Kasumi-1 (cell line): ENCODE measurements at places on chromosomes 7 and 10.

DNA sequence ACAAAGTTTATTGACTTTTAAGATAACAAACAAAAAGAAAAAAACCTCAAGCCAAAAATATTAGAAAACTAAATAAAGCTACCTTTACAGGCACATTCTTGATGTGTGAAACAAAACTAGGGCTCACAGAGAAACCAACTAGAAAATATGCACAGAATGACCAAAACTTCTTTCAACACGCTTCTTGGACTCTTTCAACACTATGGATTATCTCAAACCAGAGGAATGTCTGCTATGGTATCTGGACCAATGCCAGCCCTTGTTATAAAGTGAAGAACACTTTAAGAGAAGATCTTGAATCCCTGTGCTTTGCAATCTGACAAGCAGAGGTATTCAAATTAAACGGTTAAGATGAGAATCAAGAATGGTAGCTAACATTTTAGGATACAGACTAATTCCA is 76.6 kb downstream of the DNAJC1 start:
- no peak for DNase-seq

DNA sequence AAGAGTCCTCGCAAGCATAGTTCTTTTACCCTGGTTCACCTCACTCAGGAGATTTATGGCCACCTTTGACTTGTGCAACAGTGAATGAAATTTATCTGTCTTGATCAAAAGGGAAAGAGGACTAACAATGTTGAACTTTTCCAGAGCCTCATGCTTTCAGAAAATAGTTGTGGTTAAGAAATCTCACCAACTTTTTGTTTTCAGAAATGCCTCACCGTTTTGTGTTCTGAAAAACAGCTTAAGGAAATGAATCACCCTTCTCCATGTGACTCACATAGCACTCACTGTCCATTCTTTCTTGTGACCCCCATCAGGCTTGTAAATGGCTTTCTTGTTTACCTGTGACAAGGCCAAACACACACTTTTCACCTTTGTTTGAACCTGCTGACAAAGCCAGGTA is 148.6 kb upstream of the FAM3C start:
- no peak for DNase-seq

- DNase-seq: peak; percentile 93
Measured at GRCh38 chr10:80413271-80413996, 5.1 kb downstream of the PRXL2A start.

GRCh38 chr7:2956076-2956475 is 87.6 kb downstream of the CARD11 start:
- DNase-seq: no peak

GRCh38 chr7:111357691-111358090 is 204.6 kb downstream of the IMMP2L start:
- DNase-seq: no peak

DNA sequence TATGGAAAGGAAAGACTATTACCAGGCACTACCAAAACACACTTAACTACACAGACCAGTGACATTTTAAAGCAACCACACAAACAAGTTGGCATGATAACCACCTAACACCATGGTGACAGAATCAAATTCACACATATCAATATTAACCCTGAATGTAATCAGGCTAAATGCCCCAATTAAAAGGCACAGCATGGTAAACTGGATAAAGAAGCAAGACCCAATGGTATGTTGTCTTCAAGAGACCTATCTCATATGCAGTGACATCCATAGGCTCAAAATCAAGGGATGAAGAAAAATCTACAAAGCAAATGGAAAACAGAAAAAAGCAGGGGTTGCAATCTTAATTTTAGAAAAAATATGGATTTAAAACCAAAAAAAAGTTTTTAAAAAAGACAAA is 86.0 kb downstream of the SAMD9 start:
- no peak for DNase-seq

DNA sequence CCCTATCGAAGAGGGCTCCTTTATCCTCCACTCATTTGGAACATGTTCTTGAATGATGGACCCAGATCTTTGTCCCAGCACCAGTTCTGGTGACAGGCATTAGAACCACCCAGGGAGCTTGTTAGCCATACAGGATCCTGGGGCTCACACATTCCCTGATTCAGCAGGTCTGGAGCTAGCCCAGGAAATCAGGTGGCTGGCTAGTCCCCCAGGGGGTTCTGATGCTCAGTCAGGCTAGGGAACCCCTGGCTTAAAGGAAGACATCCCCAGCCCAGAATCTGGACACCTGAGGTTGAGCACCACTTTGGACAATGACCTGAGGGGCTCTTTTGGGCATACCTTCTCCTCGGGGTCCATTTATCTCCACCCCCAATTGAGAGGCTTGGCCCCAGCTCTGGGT is 37.0 kb upstream of the NANOS1 start:
- DNase-seq: no peak

- DNase-seq: peak; percentile 57
Measured at GRCh38 chr10:115171392-115171960, 78.3 kb downstream of the ATRNL1 start.

DNA sequence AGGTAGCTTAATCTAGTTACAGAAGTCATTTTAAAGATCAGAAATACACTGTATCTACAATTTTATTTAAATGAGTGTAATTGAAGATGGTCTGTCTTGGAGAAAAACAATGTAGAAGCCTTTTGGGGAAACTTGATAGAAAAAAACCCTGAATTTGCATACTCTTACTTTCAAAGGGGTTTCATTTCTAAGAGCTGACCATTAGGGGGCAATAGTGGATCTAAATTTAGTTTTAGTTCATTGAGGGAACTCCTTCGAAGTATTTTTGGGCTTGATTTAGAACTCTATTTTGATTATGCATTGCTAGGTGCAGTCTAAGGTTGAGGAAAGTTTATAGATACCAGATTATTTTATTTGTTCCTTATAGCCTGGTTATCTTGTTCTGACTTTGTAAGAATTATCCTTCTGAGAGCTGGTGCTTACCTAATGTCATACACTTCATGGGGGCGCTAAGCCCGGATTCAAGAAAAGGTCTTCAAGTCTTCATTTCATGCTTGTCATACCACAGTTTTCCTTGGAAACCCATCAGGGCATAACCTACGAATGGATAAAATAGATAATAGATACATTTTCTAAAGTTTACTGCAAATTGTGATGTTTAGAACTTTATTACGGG is 69.1 kb upstream of the MXI1 start:
- DNase-seq: peak; percentile 95

- no peak for DNase-seq
Measured at GRCh38 chr7:118349604-118350003, 125.1 kb downstream of the ANKRD7 start.

- DNase-seq: no peak
Measured at GRCh38 chr7:82816272-82816671, 346.4 kb downstream of the PCLO start.

DNA sequence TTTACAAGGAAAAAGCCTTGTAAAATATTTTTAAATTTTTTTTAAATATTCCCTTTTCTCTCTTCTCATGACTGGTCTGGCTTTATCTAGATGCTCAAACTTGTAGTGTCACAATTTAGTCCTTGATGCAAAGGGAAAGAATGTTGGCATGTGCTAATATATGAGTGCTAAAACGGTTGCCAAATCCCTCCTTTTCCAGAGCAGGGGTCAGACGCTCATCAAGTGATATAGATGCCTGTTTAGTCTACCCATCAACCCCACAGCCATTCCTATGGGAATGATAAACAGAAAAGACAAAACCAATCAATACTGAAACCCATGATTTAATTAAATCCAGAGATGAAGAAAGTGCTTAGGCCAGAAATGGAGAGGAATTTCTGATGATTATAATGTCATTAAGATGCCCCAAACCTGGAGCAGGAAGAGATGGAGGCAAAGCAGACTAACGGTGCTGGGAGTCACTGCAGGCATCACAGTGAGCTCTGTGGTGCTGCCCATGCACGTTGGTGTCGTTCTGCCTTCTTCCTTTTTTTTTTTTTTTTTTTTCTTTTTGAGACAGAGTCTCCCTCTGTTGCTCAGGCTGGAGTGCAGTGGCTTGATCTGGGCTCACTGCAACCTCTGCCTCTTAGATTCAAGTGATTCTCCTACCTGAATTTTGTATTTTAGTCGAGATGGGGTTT is 210.1 kb upstream of the STK17A start:
- no peak for DNase-seq

- DNase-seq: no peak
Measured at GRCh38 chr10:120810298-120810697, 40.9 kb upstream of the WDR11 start.

DNA sequence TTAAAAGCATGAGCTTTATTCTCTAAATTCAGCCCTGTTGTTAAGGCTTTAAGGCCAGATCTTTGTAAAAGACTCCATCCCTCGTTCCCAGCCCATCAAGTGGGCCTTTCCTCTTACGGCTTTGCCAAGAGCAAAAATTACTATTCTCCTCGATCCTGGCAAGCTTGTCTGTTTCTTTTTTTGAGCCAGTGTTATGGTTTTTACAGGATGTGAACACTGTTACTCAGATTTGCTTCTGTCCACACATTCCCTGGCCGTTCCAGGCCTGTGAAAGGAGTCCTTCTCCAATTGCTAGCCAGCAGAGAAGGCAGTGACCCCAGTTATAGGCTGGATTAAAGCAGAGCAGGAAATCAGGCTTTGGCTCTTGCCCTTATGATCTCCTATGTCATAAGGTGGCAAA is 47.0 kb upstream of the EPC1 start:
- no peak for DNase-seq

DNA sequence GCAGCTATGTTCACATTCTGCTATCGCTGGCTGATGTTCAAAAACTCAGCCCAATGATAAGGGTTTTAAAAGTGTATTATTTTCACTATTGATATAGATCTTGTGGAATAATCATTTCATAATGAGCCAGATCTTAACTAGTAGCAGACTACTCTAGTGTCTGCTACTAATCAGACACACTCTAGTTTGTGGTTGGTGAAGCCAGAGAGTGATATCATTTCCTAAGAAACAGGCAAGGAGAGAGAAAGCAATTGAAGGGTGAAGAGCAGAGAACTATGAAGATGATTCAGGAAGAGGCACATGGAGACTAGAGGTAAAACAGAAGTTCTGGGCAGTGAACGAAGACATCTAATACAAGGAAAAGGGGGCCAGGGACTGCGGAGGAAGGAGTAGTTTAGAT is 58.2 kb upstream of the BET1 start:
- no peak for DNase-seq

DNA sequence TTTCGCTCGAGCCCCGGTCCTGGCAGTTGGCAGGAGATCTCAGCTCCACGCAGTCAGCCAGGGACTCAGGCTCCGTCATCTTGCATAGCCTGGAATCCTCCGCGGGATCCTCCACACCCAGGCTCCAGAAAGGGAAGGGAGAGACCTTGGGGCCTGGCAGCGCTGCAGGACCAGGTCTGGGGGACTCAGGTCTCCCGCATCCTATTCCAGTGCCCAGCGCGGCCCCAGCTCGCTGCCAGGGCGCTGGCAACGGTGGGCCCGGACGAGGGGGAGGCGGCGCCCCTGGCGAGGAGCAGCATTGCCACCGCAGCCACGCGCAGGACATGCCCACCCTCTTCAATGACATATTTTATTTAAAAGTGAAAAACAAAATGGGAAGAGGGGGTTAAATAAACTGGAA is 83.4 kb downstream of the LANCL2 start:
- no peak for DNase-seq

DNA sequence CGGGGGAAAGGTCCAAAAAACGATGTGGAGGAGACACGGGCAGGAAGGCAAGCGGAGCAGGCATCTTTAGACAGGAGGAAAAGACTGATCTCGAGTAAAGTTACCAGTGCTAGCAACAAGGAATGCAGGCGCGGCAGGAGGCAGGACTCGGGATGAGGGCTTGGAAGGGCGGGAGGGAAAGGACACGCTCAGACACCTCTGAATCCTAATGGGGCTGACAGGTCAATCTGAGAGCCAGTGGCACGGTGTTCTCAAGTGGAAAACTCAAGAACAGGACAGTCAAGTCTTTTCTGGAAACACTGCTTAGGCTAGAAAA is 155.3 kb upstream of the COBL start:
- no peak for DNase-seq

DNA sequence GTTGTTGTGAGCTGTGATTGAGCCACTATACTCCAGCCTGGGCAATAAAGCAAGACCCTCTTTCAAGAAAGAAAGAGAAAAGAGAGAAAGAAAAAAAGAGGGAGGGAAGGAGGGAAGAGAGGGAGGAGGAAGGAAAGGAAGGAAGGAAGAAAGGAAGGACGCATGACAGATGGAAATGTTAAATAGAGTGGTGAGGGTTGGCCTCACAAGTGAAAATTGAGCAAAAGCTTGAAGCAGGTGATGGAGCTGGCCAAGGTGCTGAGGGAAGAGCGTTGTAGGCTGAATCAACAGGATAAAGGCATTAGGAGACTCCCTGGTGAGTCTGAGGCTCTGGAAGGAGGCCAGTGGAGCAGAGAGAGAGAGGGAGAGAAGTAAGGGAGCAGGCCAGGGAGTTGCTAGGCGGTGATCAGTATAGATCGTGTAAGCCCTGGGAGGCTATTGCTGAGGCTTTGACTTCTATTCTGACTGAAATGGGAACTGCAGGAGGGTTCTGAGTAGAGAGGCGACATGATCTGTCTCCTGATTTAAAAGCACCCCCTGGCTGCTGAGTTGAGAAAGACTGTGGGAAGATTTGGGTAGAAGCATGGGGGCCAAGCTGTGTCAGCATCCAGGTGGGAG is 26.5 kb upstream of the TMEM248 start:
- peak; percentile 37 for DNase-seq

DNA sequence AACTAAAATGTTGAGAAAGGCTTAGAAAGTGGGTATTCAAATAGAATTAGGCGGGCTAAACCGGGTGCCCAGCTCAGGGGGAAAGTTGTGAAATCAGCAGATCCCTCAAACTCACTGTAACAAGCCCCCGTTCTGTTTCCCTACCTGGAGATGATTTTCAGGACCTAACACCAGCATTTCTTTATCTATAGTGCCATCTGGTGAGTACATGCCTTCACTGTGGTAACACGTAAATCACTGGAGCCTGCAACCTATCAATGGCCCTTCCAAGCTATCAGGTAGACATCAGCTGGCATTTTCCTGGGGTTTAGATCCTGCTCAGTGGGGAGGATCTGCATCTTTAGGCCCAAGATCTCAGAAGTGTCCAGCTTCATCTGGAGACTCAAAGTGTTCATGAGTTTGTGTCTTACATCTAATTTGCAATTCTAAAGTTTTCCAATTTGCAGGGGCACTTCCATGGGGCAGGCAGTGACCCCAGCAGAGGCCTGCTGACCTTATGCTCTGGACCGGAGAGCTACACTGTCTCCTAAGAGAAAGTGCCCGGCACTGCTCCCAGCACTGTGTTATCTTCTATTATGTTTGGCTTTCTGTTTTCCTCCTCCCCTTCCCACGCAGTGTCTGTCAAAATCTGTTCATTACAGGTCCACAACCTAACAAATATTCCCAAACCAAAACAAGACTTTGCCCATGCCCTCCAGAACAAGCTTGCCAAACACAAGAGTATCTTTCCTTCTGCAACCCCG is 132.5 kb downstream of the LSM5 start:
- DNase-seq: no peak

- DNase-seq: no peak
Measured at GRCh38 chr10:119665901-119666708, 14.9 kb downstream of the BAG3 start.

- DNase-seq: no peak
Measured at GRCh38 chr7:32066441-32066840, 3.8 kb downstream of the PDE1C start.
